ENCODE measurements at places on chromosomes 7 and 10. TPM values are rescaled to one million over a fixed set of nuclear protein-coding genes. Genes with fewer than 3 reads are reported as not detected.

The CPA2 gene
- polyA plus RNA-seq, result 0.28 TPM

The SAMD8 gene
- 12.4 TPM for polyA plus RNA-seq

The SPDYE11 gene
- 1.9 TPM for polyA plus RNA-seq

The PDZD7 gene
- 1.3 TPM for polyA plus RNA-seq

DNA sequence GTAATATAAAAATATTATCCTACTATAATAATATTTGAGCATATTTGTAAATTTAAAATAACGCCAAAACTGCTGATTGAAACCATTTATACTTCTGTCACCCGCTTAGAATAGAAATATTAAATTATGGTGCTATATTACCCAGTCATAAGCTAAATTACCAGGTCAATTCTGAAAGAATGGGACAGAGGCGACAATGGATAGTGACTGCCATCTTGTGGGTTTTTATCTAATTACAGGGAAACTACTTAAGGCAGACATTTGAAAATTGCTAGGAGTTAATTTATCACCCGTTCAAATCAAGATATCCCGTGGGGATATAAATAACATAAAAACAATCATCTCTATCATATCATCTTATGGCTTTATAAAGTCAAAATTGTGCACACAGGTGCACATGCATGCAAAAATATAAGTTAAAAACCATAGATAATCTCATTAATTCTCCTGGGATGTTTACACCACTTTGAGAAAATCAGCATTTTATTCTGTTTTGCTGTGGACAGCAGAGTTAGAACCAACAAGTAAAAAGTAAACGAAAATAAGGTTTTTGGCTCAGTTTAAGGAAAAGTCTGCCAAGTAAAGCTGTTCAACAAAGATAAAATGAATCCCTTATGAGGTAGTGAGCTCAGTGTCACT is 41.3 kb upstream of the HPSE2 start:
- DNase-seq, result no peak

- no peak for DNase-seq
Measured at GRCh38 chr7:156722043-156722826, 81.7 kb downstream of the RNF32 start.

DNA sequence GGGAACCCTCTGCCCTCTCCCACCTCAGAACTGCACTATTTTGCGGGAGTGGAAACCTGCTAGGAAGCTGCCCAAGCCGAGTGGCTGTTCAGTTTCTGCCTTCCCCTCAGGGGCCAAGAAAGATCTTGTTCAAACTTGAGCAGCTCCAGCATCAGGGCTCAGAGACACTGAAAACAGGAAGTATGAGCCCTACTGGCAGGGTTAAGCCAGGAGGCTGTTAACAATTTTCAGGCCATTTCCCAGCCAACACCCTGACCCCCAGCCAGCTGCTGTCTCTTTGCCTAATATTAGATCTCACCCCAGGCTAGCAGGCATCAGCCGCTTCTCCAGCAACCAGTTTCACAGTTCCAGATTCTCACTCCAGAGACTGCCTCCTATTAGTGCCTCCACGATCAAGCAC is 9.2 kb downstream of the PLAU start:
- DNase-seq, result no peak

- DNase-seq, result no peak
Measured at GRCh38 chr7:102009628-102010027, 192.2 kb downstream of the CUX1 start.

DNA sequence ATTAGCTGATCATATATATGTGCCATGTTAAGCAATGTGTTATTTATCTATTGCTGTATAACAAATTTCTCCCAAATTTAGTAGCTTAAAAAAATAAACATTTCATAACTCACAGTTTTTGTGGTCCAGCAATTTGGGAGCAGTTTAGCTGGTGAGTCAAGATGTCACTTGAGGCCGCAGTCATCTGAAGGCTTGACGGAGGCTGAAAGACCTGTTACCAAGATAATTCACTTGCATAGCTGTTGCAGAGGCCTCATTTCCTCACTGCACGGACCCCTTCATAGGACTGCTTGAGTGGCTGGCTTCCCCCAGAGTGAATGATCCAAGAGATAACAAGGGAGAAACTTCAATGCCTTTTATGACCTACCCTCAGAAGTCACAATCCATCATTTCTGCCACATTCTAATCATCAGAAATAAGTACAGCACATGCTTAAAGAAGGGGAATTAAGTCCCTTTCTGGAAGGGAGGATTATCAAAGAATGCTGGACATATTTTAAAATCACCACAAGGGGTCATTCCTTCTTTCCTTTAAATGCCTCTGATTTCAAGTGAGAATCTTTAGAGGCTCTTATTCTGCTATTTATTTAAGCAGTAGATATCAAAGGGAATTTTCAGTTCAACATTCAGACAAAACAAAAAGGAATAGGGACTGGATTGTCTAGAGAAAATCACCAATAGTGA is 10.5 kb upstream of the SRPK2 start:
- DNase-seq, result no peak

Data from hindlimb muscle (tissue), 1 donor.